MV-4-11 (cell line): ENCODE measurements at places on chromosomes 6 and 20.

DNA sequence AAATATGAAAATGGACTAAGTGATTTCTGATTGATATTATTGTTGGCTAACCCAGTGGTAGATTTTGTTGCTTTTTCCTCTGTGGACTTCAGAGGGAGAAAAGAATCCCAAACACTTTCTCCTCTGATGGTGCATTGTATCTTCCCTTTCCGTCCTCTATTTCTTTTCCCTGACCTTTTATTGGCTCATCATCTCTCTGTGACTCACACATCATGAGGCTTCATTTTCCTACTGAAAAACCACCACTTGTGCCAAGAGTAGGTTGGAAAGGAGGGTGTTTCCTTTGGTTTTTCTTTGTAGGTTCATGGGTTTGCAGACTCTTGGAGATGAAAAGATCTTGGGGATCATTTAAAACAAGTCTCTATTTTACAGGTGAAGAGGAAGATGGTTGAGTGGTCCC, 311.7 kb upstream of the JAG1 start:
- DNase-seq = no peak

- no peak for DNase-seq
Observed at GRCh38 chr20:54255157-54255556, 47.3 kb downstream of the PFDN4 start.

GRCh38 chr6:52632011-52632410, 38.9 kb upstream of the TMEM14A start:
- DNase-seq = no peak

DNA sequence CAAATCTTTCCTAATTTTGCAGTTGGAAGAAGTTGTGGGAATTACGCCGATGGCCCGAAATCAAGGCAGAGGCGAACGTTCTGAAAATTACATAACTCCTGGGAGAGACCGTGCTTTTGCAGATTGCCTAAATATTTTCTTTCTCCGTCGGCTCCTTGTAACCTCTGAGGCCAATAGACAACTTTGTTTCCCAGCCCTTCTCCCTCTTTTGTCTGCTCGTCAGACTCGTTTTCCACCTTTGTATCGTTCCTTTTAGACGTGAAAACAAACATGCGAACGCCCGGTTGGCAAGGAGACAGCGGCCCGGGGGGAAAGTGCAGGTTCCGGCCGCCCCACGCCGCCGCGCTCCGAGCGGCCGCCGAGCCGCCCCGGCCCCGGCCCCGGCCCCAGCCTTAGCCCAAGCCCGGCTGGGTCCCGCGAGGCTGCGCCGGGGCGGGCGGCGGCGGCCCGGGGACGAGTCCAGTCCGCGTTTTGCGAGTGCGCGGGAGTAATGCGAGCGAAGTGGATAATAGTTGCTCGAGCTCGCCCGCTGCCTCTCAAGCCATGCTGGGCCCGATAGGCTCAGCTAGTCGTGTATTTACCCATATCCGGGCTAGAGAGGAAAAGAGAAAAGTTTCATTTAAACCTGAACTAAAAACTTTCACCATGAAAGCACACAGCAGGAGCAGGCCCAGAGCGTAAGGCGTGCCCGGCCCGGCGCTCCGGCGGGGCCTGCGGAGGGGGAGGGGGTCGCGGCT, at the start of gene ARID1B:
ARID1B (plus strand) TSS at position 539 of the 737 bp plus-strand sequence. CDS start 303 bp downstream, outside the sequence.
- peak; percentile 55 for DNase-seq

DNA sequence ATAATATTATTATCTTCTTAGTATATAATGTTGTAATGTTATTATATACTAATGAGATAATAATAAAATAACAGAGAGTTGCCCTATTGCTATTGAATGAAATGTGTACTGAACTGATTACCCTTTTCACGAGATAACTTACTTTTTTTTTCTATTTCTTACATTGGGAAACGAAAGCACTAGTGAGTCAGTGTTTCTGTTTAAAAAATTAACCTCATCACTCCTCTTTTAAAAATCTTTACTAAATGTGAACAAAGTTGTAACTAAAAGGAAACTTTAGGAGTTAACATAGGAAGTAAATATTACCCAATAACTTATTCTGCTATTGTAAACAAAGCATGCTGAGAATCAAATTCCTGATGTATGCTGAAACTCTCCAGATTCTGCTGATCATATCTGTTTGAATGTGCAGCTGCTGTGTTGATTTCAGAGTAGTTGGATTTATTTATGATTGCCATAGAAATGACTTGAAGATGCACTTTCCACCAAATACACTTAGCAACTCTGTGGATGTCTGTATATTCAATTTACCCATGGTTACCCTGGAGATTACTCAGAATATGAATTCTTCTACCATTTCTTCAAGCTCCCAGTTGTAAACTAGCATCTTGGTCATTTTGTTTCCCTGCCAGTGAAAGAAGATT, 523.4 kb downstream of the TENT5A start:
- no peak for DNase-seq

DNA sequence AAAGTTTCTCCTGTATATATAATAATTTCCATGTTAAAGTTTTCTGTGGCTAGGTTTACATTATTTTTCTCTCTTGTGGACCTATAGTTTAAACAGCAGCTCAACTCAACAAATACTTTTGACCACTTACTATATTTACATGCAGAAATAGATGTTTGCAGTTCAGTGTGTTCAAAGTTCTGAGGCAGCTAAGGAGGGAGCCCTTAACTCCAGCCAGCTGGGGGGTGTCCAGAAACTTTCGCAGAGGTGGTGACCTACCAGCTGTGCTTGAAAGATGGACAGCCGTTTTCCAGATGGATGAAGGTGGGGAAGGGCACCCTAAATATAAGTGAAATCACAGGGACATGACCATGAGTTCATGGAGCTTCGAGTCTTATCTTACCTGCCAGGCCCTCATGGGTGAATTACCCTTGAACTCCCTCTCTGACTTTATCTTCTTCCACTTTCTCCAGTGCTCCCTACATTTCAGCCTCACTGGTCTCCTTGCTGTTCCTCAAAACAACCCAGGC, 33.4 kb downstream of the DHX35 start:
- DNase-seq = no peak

- DNase-seq = no peak
Observed at GRCh38 chr20:3046677-3047462, 1.0 kb downstream of the MRPS26 start.

DNA sequence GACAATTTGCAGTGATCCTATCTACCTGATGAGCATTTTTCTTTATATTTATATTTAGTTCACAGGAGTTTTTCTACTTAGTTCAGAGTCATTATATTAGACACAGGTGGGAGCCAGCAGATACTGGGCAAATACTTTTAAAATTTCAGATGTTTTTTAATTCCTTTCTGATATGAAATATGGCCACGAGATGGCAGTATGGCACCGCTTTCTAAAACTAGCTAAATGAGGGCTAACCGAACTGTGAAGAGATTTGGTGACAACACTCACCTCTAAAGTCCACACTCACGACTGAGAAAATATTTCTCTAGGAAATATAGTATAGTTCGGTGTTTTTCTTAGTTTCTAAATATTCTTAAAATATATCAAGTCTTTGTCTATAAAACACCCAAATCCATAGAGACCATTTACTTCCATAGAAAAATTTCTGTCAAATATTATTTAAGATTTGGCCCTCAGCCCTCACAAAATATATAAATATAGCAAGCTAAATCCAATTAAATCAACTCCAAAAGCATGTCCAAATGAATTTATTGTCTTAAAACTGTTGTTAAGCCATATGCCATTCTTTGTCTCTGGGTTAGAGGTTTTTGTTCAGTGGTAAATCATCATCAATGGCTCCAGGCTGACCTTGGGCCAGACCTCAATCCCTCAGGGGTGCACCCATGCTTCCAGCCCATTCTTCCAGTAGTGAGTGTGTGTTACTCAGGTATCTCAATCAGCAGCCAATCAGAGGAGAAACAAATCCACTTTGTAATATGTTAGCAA, 63.6 kb downstream of the HUS1B start:
- DNase-seq = peak; percentile 28

DNA sequence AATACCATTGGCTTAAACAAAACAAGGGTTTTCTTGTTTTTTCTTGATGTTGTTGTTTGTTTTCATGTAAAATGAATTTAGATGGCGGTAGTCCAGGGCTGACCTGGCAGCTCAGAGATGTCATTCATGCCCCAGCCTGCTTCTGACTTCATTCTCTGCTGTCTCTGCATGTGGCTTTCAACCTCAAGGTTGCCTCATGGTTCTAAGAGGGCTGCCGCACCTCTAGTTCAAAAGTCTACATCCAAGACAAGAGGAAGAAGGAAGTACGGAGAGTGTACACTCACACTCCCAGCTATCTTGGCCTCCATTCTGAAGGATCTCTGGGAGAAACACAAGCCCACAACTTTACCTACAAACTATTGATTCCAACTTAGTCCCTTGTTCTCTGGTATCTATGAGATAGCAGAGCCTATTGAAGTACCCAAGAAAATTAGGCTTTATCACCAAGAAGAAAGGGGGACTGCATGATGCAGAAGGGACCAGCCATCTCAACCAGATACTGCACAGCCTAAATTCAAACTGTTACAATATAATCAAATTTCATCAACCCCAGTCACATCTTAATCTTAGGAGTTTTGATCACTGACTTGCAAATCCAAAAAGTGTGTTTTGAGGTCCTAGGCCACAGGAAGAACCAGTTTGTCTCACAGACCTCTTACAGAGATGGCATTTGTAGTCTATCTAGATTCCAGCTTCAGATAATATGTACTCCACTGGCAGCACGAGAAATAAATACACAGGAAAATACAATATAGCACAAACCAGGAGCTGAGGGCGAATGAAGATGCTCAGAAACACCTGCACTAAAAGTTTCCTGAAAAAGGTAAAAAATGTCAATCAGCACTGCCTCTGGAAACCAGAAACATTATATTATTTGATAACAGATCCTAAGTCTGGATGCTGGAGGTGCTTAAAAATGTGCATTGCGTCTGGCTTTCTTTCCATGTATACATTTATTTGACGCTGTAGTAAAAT, 866 bp upstream of the BTN3A3 start:
- DNase-seq = no peak

- no peak for DNase-seq
Observed at GRCh38 chr6:40348591-40348990, 238.6 kb downstream of the LRFN2 start.

DNA sequence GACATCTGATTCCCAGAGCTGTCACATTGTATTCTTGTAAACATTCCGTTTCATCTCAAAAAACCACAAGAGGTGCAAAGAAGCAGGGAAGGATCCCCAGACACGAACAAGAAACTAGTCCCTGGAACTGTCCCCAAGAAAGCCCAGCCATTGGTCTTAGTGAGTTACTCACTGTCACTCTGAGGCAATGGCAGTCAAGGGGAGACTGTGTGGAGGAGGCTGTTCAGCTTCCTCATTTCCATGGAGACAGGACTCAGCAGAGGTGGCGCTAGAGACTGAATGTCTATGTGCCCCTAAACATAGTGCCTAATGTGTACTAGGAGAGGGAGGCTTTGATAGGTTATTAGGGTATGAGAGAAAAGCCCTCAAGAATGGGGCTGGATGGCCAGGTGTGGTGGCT, 11.1 kb downstream of the ULBP1 start:
- DNase-seq = peak; percentile 75

DNA sequence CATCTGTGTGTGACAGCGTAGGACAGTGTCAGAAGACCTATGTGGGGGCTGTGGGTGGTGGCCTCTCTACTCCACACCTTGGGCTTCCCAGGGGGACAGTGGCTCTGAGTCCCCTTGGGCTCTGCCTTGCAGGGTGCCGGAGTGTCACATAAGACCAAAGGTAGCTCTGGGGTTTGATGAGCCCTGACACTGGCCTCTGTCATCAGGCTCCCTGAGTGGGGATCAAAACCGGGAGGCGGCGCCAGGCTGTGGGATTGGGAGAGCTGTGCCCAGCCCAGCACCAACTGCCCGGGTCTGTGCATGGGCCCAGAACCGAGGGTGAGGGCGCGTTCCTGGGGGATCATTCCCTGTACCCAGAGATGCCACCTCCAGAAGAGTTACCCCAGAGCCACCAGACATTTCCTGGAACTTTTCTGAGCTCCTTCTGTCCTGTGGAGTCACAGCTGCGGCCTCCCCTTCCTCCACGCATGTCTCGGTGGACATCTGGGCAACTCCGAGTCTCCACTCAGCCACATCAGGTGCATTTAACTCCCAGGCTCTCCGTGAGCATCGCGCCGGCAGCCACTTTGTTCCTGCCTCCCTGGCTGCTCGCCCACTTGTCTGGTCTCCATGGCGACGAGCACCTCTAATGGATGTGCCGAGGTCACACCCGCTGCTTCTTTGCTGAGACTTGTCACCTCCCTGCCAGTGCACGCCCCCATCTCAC, 94.7 kb downstream of the TMEM242 start:
- DNase-seq = no peak

GRCh38 chr6:81328700-81329099, 423.8 kb downstream of the TENT5A start:
- no peak for DNase-seq

DNA sequence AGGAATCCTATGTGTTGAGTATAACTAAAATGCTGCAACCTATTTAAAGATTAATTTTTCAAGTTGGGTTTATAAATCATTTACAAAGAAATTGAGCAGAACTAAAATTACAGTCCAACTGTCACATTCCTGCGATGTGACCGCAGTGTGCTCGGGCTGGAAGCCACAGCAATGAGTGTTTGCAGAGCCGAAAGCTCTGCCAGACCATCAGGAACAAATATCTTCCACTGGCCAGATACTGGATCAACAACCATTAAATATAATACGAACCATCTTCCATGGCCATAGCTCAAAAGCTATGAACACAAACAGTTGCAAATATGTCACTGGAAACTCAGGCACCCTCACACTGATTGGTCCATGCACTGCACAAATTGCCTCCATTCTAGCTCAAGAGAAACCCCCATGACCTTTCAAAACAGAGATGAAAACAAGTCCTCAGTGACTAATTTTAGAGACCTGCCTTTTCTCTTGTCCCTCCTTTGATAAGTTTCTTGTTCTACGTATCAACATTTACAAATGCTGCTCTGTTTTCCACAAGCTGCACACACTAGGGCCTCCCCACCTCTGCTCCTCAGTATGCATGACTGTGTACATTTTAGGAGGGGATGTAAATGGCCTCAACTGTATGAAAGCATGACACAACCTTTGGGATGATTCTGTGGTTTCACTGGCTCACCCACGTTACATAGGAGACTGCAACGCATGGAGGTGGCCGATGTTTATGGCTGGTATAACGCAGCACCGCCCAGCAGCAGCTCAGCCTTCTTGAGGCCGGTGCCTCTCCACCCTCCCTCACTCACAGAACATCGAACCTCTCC, 171.7 kb downstream of the WDR27 start:
- peak; percentile 53 for DNase-seq

DNA sequence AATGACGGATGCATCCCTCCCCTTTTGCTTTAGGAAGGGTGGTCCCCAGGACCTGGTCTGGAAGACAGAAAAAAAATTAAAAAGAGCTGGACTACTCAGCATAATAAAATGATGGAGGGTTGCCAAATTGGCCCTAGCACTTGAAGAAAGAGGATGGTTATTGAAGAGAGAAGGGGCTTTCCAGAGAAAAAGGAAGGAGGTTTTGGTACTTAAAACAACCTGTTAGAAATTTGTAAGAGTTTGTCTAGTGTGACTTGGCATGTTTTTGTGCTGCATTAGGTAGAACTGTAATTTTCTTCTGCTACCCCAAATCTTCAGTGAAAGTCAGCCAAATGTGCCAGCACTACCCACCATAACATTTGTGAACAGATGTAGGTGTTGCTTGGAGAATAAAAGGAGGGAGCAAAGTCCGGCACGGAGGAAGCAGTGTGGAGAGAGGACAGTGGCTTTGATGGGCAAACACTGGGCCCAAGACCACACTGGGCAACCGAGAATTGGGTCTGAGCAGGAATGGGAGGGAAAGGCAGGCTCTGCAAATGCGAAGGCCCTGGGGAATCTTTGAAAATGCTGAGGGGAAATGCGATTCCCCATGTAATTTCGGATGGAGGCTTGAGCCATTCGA, 160.9 kb downstream of the QRSL1 start:
- DNase-seq = no peak
